ENCODE measurements at places on chromosomes 5 and 9.

GRCh38 chr9:135468854-135469521 lies 10.6 kb upstream of the PPP1R26 start:
- no peak for DNase-seq

GRCh38 chr5:103541569-103541968 lies 21.0 kb downstream of the NUDT12 start:
- no peak for DNase-seq

- DNase-seq: no peak
Observed at GRCh38 chr5:149731617-149732323, 1.7 kb downstream of the PPARGC1B start.

DNA sequence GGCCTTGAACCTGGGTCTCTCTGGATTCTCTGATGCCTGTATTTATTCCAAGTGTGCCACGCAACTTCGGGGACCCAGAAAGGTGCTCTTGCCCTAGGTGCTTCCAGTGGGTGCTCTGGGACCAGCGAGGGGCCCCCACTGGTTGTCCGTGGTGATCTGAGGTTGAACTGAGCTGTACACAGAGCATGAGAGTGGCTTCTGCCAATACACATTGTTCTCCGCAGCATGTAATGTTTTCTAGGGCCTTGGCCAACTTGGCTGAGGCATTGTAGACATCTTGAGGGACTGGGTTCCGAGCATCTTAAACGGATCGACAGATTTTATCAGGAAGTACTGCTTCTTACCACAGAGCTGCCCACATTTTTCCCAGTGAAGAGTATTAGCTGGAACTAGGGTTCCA lies 117.9 kb downstream of the MTX3 start:
- no peak for DNase-seq

- no peak for DNase-seq
Observed at GRCh38 chr9:92870289-92870688, 7.5 kb downstream of the ZNF484 start.

GRCh38 chr5:159181152-159181551 lies 28.2 kb downstream of the RNF145 start:
- DNase-seq: no peak

DNA sequence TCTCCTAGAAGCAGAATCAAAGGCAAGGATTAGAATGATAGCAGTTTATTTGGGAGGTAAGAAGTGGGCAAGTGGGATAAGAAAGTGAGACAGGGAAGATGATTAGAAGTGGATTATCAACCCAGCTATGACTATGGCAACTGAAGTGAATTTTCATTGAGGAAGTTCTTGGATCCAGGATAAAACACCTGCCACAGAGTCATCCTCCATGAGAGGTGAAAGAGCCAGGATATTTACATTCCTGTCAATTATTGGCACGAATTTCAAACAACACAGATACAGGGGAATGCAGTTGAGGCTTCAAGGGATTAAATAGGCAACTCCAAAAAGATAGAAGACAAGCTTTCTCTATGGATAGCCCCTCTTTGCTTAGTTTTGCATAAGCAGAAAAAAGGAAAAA lies 31.8 kb upstream of the ZNF366 start:
- no peak for DNase-seq

GRCh38 chr5:29672678-29673077 lies 1520.8 kb upstream of the CDH6 start:
- no peak for DNase-seq

DNA sequence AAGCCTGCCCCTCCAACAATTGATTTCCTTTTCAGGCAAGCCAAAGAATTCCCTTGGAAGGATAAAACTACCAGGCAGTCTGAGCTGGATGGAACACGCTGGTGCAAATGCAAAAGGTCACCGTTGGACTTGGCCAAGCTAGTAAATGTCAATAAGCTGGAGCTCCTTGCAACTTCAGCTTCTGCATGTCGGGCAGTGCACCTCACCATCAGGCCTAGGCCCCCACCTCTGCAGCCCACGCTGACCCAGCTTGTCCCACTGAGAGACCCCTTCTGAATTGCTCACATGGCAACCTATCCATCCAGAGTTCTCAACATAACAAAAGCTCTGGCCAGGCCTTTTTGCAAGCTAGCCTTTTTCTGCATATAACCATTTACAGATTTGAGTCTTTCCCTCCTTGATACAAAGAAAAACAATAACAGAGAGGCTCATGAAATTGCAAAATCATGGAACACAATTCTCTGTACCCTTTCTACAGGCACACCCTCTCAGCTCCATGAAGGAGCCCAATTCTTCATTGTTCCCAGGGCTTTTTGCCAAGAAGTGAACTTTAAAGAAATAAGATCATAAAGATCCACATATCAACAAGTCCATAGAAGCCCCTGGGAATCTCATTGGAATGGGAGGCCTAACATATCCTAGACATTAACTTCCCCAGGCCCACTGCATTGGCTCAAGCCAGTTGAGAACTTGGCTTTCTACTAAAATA lies 123.9 kb upstream of the SLIT3 start:
- DNase-seq: no peak

Data from ecto neural progenitor cell (in vitro differentiated cells).